ENCODE measurements at places on chromosomes 7 and 10.

GRCh38 chr10:63133821-63134557, 861 bp downstream of the NRBF2 start:
- no peak for DNase-seq

DNA sequence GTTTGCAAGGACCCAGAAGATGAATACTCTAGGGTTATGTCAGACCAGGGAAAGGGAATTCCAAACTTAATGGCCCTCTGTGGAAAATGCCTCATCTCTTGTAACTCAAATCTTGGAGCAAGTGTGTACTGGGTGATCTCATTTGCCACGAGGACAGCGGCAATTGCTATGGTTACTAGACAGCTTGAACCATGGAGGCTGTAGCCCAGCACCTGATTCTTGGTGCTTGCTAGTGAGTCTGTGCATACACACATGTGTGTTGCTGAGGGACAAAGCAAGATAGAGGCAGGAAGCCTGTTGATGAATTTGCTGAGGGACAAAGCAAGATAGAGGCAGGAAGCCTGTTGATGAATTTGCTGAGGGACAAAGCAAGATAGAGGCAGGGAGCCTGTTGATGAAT, 58.6 kb upstream of the FEZF1 start:
- no peak for DNase-seq

- no peak for DNase-seq
These were observed 69.2 kb upstream of the PALS2 start for GRCh38 chr7:24504040-24504439.

DNA sequence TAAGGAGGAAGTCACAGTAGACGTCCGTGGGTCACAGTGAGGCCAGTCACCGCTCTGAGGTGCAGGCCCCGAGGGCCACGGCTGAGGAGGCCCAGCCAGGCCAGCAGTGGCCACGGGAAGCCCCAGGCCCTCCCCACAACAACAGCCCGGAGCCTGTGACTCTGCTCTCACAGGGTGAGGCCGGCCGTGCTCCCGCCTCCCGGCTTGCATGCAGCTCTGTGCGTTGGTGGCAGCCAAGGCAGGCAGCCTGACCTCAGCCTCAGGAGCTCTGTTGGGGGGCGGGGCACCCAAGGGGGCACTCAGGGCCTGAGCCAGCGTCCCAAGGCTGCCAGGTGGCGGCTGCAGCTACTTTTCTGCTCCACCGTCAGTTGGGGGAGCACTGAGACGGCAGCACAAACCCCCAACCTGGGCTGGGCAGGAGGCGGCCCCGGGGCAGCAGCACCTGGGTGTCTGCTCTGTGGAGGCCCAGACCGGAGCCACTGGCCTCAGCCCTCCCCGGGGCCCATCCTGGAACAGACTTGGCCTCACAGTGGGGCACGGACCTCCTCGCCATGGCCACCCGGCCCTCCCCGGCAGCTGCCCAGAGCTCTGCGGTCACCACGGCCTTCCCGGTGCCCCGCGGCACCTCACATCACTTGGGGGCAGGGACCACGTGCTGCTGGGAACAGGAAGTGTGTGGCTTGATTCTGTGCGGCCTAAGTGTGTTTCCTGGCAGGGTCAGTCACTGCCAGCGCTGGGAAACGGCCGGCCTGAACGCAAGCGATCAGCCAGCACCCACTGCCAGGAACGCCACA, 13.3 kb downstream of the CYP2W1 start:
- no peak for DNase-seq

GRCh38 chr10:116109881-116110280, 163.1 kb downstream of the GFRA1 start:
- DNase-seq, result no peak

- no peak for DNase-seq
These were observed 563.6 kb downstream of the LRMDA start for GRCh38 chr10:75995041-75995430.

DNA sequence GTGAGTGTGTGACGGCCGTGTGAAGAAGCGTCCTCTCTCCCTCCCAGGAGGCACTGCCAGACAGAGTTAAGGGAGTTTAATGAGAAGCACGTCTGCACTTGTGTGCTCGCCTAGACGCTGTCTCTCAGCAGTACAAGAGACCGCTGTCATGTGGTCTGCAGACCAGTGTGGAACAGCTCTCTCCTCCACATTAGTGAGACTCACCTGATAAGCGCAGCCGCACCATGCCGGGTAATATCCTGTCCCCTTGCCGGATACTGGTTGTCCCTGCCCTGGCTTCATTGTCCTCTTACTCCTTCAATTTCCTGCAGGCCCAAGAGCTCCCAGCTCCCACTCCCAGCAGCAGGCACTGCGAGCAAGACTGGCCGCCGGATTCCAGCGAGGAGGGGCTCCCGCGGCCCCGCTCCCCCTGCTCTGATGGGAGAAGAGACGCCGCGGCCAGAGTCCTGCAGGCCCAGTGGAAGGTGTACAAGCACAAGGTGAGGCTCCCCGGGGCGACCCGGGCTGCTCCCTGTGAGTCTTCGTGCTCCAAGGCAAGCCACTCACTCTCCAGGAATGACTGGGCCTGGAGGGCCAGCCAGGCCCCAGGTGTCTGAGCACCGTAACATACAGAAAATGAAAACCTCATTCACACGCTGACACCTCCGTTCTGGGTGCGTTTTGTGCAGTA, 33.5 kb upstream of the TTYH3 start:
- DNase-seq, result no peak

DNA sequence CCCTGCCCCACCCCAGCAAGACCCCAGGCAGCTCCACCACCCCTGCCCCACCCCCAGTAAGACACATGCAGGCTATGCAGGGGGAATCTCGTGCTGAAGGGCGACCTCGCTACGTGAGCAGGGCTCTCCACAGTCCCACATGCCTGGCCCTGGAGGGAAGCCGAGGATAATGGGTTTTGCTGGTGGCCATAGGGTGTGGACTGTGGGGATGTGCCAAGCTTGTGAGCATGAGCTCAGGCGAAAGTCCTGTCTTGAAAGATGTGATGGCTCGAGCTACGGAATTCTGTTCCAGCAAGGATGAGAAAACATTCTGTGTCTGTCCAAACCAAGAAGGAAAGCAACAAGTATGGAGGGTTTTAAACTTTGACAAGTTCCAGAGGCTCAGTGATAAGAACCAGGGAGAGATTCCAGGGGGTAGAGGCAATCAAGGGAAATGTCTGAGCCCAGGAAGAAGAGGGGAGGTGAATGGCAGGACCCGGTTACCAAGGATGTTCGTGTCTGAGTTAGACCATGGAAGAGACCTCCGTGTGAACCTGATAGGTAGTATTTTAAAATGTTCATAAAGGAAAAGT, 63.1 kb downstream of the PYROXD2 start:
- DNase-seq, result no peak

GRCh38 chr7:47290867-47291266, 291.0 kb downstream of the TNS3 start:
- DNase-seq, result no peak

GRCh38 chr7:107039199-107039900, 5.2 kb upstream of the PRKAR2B start:
- no peak for DNase-seq

GRCh38 chr10:79610601-79611191, at the start of gene SFTPA1:
TSS of gene SFTPA1 (plus strand) at chr10:79610939. CDS start at chr10:79611826, 887 bp downstream.
- DNase-seq, result no peak

DNA sequence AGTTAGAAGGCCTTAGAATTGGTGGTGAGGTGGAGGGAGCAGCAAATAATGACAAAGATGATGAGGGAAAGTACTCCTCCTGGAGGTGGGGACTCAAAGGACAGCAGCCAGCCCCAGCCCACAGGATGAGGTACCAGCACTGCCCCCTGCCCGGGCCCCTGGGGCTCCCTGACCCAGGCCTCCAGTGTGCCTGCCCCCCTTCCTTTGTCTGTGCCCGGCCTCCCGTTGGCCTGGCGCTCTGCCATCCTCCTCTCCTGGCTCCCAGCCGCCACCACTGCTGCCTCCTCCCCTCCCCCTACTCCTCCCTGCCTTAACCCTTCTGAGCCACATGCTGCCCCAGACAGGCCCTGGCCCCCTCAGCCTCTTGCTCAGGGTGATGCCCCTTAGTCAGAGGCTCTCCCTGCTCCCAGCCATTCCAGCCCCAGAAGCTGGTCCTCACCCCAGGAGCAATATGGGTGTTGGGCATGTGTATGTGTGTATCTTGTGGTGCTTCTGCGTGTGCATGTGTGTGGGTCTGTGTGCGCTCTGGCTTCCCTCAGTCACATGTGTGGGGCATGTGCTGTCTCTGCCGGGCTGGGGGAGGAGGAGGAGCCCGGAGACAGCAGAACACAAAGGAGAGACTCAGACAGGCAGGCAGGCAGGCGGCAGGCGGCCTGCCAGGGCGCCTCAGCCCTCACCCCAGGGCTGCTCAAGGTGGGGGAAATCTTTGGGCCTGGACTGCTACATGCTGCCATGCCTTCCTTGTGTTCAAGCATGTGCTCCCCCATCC, 2.6 kb downstream of the LDB1 start:
- peak; percentile 79 for DNase-seq

- DNase-seq, result no peak
These were observed 117.9 kb downstream of the FANK1 start for GRCh38 chr10:126014309-126014708.

- no peak for DNase-seq
These were observed 70.5 kb downstream of the ZMIZ1 start for GRCh38 chr10:79139124-79139835.

DNA sequence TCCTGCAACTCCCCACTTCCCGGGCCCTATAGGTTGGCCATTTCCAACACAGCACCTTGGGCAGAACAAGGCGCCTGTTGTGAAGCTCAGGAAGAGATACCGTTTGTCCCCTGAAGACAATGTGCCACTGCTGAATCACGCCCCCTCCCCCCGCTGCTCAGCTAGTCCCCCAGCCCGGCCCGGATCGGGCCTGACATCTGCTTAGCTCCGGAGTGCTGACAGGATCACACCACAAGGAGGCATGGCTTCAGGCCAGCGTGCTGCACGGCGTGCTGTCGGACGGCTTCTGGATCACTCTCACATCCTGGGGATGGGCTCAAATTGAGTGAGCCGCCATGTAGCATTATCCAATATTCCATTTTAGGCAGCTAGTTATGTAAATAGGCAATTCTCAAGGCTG, 62.1 kb upstream of the EFCAB10 start:
- DNase-seq, result no peak

GRCh38 chr7:47405921-47406800, 175.8 kb downstream of the TNS3 start:
- DNase-seq, result no peak
